Activated CD4-positive, alpha-beta T cell treated with anti-CD3 and anti-CD28 coated beads, Interleukin-2, amount 50 U/mL, for 24 hours (primary cell): ENCODE measurements at places on chromosomes 5 and 9.

GRCh38 chr9:136007934-136008692, 46.9 kb upstream of the UBAC1 start:
- DNase-seq, result no peak

DNA sequence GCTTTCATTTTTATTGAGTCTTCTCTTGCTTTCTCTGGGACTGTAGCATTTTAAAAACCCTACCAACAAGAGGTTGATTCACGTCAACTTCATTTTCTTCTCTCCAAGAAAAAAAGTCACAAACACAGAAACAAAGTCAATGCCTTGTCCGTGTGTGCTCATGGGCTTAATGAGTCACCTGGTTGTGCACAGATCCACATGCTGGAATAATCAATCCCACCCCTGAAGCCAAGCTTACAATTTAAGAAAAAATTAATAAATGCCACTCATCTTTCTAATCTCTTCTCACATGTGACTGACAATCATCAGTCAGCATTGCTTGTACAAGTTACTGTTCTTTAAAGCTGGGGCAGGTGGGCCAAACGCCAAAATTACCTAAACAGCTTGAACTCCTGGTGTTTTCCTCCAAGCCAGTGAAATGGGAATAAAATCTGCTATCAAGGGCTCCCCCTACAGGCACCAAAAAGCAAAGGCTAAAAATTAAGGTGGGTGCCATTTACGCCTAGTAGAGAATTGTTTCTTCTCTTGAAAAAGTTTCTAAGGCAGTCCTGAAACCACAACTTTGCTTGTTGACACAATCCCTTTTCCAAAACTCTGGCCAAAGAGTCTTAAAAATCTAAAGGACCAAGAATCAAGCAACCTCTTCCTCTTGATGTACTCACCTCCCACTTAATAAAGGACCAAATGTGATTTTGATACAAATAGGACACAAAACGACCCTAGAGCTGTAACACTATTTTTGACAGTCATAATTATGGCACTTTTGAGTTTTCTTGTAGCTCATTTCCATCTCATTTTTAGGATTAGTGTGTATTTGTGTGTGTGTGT, 21.3 kb downstream of the TRMO start:
- DNase-seq, result no peak

GRCh38 chr5:125274938-125275724, 528.7 kb upstream of the ZNF608 start:
- no peak for DNase-seq

GRCh38 chr9:77996696-77997095, 34.9 kb downstream of the GNAQ start:
- DNase-seq, result no peak

- no peak for DNase-seq
Measured at GRCh38 chr9:133973111-133973790, 18.9 kb downstream of the VAV2 start.

DNA sequence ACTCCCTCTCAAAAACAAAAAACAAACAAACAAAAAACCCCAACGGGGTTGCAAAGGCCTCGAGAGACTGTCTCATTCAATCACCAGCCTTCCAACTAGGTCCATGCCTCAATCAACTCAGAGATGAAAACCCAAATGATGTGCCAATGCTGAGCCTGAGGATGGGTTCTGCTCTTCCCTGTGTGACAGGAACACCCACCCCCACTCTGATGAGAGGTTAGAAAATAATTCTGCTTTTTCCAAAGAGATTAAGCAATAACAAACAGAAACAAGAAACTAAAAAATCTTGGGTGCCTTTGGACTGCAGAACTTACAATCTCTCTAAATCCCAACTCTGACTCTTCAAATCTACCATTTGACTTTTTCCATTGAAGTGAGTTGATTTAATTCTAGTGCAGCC, 25.5 kb upstream of the FBP1 start:
- DNase-seq, result no peak

- DNase-seq, result no peak
Measured at GRCh38 chr9:36970007-36970888, 63.8 kb downstream of the PAX5 start.

- no peak for DNase-seq
Measured at GRCh38 chr5:54997081-54997480, 11.7 kb upstream of the ESM1 start.

DNA sequence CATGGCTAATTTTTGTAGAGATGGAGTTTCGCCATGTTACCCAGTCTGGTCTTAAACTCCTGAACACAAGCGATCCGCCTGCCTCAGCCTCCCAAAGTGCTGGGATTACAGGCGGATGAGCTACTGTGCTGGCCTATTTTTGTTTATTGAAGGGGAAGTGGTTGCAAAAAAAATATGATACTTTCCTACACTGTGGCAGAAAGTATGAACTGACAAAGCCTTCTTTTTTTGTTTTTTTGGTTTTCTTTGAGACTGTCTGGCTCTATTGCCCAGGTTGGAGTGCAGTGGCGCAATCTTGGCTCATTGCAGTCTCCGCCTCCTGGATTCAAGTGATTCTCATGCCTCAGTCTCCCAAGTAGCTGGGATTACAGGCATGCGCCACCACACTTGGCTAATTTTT, 50.9 kb downstream of the OSTF1 start:
- no peak for DNase-seq

DNA sequence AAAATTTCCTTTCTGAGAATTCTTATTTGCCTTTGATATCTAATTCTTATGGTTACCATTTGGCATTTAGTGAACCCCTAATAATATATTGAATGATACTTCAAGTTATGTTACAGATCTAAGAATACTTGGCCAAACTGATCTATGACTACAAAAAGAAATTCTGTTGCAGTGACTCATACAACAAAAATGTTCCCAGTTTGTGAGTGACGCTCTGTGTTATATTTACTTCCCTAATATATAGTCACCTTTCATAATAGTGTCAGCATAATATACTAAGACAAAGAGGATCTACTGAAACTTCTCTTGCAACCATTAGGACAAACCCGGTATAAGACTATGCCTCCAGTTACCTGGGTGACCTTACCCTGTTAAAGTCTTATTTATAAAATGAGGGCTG, 216.9 kb upstream of the TLX3 start:
- DNase-seq, result no peak

- no peak for DNase-seq
Measured at GRCh38 chr5:1038417-1039209, 30.0 kb downstream of the NKD2 start.

DNA sequence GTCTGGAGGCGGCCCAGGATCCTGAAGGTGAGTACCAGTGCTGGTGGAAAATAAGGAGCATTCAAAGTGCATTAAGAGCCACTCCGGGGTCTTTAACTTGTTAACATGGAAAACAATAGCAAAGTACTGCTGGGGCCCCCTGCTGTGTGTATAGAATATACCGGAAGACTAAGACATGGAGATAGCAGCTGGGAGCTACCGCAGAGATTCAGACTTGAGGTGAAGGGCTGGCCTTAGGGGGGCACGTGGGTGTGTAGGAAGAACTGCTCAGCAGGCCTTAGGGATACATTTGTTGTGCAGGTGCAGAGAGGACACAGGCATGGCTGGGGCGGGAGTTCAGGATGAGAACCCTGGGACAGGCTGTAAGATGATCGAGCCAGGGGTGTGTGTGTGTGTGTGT, 1.2 kb upstream of the DMRT1 start:
- DNase-seq, result no peak

GRCh38 chr9:26954050-26954508, 2.1 kb upstream of the IFT74 start:
- DNase-seq, result no peak

DNA sequence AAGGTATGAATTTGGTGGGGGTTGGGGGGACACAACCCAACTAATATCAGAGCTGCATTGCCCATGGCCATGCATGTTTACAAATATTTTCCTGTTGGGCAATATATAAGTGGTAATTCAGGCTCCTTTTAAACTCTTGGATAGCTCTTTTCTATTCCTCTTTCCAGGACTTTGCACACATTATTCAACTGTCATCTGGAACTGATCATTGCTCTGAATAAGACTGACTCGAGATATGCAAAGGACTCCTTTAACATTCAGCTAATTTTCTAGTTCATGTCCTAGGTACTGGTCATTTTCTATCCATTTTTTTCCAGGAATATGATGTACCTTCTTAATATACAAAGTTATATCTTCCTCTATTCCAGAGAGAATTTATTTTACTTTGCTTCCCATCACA, 89.5 kb upstream of the STK32A start:
- no peak for DNase-seq

- no peak for DNase-seq
Measured at GRCh38 chr5:127019928-127020327, 10.4 kb downstream of the MARCHF3 start.

- no peak for DNase-seq
Measured at GRCh38 chr5:1765141-1765879, 34.3 kb downstream of the MRPL36 start.

GRCh38 chr5:53405396-53405795, 75.0 kb upstream of the FST start:
- DNase-seq, result no peak

GRCh38 chr5:114055318-114056184, 306.3 kb upstream of the KCNN2 start:
- no peak for DNase-seq

DNA sequence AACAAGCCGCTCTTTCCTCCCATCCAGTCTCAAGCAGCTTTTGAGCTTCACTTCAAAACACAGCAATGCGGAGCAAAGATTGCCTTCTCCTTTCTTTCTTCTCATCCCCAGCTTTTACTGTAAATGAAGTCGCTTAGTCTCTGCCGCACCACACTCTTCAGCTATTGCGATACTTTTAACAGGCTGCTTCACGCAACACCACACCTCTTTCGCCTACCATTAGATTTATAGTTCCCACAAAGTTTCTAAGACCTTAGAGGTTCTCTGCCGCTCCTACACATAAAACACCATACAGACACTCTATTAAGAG, 711 bp downstream of the PGGT1B start:
- no peak for DNase-seq

- DNase-seq, result no peak
Measured at GRCh38 chr5:137086342-137086741, 412.8 kb downstream of the SPOCK1 start.

GRCh38 chr5:65255294-65255693, 226.4 kb downstream of the ADAMTS6 start:
- no peak for DNase-seq

- peak; percentile 22 for DNase-seq
Measured at GRCh38 chr9:129175825-129176633, 2.0 kb downstream of the IER5L start.

DNA sequence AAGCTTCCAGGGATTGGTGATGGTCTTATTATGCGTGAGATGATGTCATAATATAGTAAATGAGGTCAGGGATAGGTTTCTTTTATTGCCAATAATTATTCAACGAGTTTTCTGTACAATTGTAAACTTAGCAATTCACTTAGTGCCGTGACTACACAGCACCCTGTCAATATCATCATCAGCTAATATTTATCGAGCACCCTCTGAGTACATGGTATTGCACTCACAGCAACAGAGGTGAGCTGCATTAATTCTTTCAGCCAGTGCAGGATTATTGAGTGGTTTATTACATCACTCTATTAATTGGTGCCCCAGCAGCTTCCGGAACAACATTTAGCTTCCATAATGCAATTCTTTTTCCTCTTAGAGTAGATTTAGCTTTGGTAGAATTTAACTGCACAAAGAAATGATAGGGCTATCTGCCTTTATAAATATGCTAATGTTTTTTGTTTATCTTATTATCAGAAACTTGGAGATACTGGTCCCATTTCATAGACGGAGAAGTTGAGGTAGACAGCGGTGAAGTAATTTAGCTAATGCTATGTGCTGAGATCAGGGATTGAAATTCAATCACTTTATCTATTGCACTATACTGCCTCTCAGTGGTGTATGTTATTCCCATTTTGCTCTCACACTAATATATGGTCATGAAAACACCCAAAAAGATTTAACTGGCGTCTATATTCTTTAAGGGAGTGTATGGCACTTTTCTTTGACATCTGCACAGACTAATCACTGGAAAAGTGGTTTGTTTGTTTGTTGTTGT, 726.1 kb upstream of the WWC1 start:
- DNase-seq, result no peak

- DNase-seq, result peak; percentile 68
Measured at GRCh38 chr9:100437860-100438805, 11.2 kb downstream of the MSANTD3 start.

DNA sequence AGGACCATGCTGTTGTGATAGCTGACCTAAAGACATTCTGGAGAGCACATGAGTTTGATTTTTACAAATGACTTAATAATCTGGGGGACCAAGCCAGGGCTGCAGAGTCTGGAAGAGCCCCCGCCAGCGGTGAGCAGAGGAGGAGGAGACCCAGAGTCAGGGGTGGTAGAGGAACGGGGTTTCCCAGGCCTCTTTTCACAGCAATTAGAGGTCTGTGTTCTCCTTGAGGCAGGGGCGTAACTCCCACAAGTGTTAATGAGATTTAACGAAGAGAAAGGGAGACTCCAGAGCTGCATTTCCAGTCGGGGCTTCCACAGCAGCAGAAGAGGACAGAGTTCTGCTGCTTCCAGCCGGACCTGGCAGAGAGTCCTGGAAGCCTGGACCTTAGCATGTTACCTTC, 137.9 kb upstream of the SLC24A2 start:
- DNase-seq, result no peak

- DNase-seq, result no peak
Measured at GRCh38 chr5:67221487-67222242, 25.1 kb upstream of the CD180 start.

DNA sequence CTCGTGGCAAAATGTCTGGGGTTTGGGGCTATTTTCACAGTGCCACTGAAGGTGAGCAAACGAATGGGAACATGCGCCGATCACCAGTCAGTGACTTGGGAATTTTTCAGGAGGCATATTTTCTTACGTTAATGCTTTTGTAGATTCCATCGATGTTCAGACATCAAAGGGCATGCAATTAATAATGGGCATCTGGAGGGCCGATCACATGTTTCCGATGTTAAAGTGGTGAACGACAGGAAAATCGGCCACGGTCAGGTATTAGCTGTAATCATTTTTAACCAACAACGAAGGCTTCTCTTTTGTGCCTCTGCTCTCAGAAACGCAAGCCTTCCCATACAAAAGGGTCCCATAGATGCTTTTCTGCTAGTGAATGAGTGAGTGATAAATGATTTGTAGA, 155.0 kb upstream of the PITX1 start:
- DNase-seq, result no peak

GRCh38 chr5:91383956-91384300, 811 bp upstream of the ARRDC3 start:
- DNase-seq, result no peak

DNA sequence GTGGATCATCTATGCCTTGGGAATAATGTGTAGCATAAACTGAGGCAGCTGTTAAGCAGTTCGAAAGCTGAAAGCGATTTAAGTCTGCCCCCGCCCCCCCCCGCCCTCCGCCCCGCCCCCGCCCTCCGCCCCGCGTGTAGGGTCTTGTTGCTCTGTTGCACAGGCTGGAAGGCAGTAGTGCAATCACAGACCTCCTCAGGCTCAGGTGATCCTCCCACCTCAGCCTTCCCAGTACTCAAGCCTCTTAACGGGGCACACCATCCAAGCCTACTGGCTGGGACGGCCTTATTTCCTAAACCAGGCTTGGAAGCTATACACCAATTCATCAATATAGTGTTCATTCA, 945 bp downstream of the ANKDD1B start:
- DNase-seq, result no peak

- DNase-seq, result no peak
Measured at GRCh38 chr5:96333391-96333790, 99.7 kb downstream of the PCSK1 start.

GRCh38 chr9:98150721-98151120, 31.7 kb upstream of the TRIM14 start:
- no peak for DNase-seq
